NCI-H446 (cell line): ENCODE measurements at places on chromosomes 16 and 17.

DNA sequence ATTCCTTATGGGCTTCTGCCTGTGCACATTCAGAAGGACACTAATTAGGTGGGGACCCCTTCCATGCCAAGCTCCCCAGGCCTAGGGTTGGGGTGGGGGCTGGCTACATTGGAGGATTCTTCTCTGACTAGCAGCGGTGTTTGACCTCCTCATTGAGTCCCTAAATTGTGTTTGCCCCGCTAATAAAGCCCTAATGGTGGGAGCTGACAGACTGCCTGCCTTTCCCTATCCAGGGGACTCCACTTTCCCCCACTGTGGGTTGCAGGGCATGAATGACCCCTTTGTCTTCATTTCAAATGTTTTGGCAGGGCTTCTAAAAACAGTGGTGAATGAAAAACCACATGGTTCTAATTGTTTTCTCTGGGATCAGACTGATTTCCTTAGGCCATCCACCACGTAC, 476.8 kb upstream of the CDH11 start:
- DNase-seq, result no peak

DNA sequence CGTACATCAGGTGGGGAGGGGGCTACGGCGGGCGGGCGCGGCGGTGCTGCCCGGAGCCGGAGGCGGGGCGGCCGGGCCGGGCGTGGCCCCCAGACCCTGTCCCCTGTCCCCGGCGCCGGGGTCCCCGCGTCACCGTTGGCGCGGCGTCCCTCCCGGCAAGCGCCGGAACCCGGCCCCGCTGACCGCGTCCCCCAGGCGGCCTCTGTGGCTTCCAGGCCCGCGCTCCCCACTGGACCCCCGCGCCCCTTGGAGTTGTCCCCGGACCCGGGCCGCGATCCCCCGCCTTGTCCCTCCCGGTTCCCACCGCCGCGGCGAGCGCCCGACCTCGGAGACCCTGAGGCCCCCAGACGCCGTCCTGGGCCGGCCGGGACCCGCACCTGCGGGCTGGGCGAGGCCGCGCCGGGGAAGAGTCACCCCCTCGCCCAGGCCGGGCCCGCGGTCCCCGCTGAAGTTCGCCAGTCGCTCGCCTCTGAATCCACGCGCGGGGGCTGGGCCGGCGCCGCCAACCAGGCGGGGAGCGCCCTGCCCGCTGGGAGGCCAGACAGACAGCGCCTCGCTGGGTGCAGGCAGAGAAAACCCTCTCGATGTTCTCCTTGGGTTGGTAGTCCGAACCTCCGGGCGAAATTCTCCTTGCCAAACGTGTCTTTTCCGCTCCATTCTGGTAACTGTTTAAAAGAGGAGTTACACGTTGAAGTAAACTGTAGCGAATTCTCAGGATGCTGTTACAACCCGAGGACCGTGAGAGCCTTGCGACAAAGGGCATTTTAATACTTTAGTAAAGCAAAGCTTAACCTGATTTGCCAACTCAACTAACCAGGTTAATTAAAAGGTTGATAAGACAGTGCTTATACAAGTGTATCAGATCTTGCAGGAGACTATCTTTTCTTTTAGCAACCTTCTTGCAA, 761 bp downstream of the GAN start:
- no peak for DNase-seq

- DNase-seq, result no peak
Observed at GRCh38 chr16:57646388-57647039, 18.1 kb downstream of the ADGRG1 start.

DNA sequence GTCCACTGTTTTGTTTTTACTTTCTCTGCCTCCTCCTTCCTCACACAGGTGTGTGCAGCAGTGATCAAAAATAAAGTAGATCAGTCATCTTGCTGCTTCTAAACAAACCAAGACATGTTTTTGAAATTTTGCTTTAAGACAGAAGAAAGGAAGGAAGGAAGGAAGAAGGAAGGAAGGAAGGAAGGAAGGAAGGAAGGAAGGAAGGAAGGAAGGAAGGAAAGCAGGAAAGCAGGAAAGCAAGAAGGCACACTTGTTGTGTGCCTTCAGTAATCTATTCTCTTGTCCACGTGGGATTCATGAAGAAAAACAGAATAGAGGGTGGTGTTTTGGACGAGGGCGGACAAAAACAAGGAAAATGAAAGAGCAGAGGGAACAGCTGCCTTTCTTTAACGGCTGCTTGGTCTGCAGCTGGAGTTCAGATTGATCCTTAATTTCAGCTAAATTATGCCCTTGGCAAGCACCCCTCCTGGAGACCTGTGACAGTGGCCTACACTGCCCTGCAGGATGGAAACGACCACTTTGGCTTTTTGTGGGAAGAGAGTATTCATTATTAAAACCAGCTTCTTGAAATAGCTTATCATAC, 188.5 kb upstream of the IRX3 start:
- no peak for DNase-seq

DNA sequence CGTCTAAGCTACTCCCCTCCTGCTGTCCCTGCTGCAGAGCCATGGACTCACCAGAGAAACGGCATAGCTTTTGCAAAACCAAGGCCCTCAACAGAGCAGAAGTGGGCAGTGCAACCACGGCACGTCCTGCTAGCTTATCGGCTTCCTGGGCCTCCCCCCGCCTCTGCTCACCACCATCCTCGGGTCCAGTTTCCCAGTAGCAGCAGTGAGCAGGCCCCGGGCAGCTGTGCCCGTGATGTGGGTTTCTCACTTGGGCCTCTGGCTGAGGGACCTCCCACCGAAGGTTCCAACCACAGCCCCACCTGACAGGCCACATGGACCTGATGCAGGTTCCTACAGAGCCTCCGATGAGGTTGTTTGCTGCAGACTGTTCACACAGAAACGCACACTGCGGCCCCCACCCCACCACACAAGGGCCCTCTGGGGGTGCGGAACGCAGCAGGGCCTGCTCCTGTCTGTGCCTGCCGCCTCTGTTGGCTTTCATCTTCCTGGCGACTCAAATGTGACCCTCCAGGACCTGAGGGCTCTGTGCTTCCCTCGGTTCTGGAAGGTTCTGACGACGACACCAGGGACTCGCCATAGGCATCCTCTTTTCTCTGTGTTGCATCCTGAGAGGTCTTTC, 24.8 kb downstream of the PDIA2 start:
- no peak for DNase-seq

DNA sequence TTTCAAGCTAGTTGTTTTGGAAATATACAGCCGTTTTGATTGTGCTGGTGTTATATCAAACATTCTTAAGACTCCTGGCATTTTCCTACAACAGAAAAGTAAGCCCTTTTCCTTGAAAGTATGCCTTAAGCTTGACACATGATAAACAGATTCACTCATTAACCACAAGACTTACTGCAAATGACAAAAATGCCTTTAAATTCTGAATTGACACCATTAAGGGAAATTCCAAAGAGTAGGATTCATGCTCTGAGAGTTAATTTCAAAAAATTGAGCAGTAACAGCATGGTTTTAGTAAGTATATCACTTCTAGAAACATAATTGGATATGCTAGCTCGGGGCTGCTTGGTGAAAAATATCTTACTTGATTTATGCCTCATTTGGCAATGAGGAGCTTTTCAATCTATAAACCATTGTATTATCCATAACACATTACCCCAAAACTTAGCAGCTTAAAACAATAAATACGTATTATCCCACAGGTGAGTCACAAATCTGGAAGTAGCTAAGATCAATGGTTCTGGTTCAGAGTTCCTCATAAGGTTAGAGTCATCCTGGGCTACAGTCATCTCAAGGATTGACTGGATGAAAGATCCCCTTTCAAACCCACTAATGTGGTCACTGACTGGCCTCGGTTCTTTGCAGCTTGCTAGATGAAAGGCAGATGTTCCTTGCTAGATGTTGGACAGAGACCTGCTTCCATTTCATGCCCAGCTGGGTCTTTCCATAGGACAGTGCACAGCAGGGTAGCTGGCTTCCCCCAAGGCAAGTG, 8.2 kb upstream of the PHAF1 start:
- no peak for DNase-seq

GRCh38 chr17:55166506-55166905, 98.3 kb upstream of the HLF start:
- no peak for DNase-seq

DNA sequence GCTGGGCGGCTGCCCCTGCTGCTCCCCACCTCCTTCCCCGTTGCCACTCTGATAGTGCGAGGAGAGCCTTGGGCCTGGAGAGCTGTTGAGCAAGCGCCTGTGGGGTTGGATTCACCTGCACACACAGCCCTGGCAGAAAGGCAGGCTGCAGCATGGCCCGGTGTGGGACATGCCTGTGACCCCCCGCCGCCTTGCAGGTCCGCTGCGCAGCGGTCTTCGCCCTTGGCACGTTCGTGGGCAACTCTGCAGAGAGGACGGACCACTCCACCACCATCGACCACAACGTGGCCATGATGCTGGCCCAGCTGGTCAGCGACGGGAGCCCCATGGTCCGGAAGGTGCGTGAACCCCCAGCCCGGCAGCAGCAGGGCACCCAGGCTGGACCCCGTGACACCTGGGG, 106.8 kb upstream of the CHMP6 start:
- no peak for DNase-seq

DNA sequence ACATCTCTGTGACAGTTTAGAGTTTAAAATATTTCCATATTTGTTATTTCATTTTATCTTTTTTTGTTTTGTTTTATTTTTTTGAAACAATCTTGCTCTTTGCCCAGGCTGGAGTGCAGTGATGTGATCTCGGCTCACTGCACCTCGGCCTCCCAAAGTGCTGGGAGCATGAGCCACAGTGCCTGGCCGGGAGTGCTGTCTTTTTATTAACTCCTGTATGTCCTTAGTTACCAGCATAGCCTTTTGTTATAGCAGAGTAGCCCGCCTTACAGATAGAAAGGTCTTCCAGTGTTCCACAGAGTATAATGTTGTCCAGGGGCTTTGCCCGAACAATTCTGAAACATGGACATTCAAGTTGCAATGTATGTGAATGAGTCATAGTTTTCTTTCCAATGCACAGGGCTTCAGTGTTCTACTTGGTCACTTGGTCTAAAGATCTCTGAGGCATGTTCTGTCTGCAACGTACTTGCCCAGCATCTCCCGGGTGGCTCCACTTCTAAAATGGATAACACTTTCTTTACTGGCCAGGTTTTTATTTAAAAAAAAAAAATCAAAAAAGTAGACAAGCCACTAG, 125.6 kb downstream of the KCNJ18 start:
- no peak for DNase-seq

DNA sequence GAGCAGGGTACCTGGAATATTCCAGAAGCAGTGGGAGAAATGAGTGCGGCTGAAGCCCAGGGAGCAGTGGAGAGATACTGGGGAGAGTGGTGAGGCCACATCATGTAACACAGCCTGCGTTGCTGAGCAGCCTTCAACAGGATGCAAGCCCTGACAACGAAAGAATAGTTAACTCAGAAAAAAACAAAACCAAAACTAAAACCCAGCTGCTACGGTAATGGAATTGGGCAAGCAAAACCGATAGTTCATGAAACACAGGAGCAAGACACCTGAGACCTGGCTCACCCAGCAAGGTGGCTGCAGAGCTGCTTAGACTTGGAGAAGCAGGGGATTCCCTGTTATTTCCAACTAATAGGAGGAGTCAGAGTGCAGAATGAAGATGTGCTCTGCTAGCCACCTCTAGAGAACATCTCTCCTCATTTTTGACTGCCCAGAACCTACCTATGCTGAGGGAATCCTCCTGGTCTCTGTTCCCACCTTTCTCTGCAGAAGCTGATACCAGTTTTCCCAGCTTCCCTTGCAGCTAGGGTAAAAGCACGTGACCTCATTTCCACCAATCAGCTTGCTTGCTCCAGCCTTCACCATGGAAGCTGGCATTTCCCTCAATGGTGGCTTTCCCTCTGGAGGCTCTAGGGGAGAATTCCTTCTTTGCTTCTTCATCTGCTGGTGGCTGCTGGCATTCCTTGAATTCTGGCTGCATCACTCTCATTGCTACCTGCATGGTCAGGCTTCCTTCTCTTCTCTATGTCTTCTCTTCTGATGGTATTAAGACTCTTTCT, 59.4 kb upstream of the XYLT1 start:
- no peak for DNase-seq

GRCh38 chr17:61097781-61098180, 301.9 kb upstream of the TBX2 start:
- DNase-seq, result no peak

DNA sequence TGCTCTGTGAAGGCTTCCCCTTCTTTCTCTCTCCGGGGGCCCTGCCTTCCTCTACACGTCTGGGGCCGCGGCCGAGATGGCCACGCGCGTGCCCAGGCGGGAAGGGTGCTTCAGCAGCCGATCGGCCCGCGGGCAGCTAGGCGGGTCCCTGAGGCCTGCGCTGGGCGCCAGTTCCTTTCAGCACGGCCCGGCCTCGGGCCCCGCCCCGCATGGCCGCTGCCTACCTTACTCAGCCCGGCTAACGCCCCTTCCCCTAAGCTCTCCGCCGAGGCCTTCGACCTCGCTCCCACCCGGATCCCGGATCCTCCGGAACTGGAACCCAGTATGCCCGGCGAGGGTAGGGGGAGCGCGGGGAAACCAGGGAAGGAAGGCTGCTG, 335 bp downstream of the TMEM11 start:
- no peak for DNase-seq

GRCh38 chr16:543301-544164, 16.0 kb downstream of the CAPN15 start:
- no peak for DNase-seq

DNA sequence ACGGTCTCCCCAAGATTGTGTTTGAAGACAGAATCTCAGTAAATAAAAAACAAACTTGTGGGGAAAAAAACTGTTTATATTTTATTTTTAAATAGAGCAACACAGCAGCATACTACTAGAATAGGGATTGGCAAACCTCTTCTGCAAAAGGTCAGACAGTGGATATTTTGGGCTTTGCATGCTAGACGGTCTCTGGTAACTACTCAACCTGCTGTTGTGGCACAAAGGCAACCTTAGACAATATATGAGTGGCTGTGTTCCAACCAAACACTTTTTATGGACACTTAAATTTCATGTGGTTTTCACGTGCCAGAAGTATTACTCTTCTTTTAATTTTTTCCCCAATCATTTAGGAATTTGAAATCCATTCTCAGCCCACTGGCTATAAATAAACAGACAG, 55.0 kb downstream of the IRX5 start:
- DNase-seq, result no peak

GRCh38 chr16:84194018-84194417, 3.1 kb downstream of the ADAD2 start:
- DNase-seq, result no peak

- DNase-seq, result no peak
Observed at GRCh38 chr16:89506113-89506504, 2.1 kb upstream of the SPG7 start.

DNA sequence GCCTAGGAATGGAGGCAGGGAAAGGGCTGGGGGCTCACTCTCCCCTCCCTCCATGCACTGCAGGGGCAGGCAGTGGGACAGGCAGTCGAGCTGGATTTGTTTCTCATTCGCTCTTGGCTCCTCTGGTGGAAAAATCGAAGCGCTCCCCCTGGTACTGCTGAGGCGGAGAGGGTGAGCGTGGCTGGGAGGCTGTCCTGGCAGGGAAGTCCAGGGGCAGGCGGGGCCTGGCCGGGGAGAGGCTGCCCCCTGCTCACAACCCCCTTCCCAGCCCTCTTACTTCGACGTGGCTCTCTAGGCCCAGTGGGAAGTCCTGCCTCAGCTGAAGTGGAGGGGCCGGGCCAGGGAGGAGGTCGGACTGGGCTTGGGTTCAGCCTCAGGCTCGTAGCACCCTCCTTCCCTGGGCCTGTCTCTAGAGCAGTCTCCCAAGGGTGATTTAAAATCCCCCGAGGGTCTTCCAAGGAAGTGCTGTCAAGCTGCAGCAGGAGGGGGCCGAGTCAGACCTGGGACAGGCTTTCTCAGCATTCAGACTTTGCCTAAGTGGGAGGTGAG, 16.5 kb upstream of the TMEM92 start:
- no peak for DNase-seq
